GM13977 (cell line): ENCODE measurements at places on chromosomes 11 and 22.

DNA sequence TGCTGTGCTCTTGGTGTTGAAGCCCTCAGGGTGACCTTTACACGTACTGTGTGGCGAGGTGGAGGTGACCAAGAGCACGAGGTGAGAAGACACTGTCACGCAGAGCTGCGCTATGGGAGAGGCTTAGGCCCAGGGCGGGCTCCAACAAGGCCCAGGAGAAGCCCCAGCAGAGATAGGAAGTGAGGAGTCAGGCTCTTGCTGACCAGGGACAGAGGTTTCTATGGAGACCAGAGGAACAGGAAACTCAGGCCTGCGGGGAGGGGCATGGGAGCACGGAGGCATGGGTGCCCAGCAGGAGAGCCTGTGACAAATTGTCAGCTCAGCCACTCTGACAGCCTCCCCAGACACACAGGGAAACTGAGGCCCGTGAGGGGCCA lies 15.8 kb downstream of the DGKZ start:
- no peak for DNase-seq

GRCh38 chr11:76781046-76781801 lies 1.9 kb upstream of the TSKU start:
- no peak for DNase-seq

DNA sequence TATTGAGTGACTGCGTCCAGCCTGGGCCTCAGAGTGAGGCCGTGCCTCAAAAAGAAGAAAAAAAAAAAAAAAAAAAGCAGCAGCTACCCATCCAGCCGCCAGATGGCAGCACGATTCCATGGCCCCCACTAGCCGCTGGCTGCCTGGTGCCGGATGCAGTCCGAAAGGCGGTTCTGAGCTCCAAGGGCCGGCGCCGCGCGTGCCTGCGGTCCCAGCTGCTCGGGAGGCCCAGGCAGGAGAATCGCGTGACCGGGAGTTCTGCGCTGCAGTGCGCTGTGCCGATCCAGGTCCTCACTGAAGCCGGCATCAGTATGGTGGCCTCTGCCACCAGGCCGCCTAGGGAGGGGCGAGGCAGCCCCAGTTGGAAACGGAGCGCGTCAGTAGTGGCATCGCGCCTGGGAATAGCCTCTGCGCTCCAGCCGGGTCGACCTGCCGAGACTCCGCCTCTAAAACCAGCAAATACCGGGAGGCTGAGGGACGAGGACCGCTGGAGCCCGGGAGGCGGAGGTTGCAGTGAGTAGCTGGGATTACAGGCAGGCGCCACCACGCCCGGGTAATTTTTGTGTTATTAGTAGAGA lies 19.3 kb downstream of the SCARF2 start:
- DNase-seq, result peak; percentile 88

DNA sequence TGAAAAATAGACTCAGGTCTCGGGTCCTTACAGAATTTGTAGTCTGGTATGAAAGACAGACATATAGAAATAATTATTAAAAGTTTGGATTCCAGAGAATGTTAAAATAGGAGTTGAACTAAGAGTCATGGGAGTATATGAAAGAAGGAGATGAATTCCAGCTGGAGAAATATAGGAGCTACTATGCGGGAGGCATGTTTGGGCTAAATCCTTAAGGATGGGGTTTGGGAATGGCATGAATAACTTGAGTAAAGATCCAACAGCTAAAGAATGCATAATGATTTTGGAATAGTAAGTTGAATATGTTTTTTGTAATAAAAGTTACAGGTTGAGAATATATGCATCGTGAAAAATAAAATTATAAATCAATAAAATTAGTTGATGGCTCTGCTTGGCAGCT lies 129.4 kb upstream of the SLC5A12 start:
- no peak for DNase-seq

DNA sequence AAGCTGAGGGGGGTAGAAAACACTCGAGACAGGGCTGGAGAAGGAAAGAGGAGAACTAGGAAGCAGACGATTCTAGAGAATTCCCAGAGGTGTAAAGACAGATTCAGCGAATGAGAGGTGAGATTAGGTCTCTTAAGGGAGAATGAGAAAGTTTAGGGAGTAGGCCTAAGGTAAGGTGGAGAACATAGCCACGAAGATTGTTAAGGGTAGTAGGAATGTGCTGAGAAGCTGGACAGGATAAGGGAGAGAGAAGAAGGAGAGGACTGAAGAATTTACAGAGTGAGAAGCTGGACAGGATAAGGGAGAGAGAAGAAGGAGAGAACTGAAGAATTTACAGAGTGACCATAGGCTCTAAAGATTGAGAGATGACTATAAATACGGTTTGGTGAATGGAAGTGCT lies 908 bp downstream of the PPME1 start:
- DNase-seq, result no peak

DNA sequence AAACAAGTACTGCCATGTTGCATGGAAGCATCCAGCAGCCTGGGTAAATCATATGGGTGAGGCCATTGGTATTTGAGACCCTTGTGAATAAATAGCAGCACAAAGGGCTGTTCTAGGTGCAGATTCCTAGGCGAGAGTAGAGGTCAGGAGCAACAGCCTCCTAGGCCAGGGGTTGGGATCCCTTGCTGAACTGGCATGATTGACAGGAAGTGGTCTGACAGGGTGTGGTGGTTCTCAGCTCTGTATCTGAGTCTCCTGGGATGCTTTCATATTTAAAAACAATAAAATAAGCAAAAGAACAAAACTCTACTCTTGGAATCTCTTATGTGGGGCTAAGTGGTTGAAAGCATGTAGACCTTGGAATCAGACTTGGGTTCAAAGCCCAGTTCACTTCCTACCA lies 35.8 kb downstream of the INSC start:
- no peak for DNase-seq

DNA sequence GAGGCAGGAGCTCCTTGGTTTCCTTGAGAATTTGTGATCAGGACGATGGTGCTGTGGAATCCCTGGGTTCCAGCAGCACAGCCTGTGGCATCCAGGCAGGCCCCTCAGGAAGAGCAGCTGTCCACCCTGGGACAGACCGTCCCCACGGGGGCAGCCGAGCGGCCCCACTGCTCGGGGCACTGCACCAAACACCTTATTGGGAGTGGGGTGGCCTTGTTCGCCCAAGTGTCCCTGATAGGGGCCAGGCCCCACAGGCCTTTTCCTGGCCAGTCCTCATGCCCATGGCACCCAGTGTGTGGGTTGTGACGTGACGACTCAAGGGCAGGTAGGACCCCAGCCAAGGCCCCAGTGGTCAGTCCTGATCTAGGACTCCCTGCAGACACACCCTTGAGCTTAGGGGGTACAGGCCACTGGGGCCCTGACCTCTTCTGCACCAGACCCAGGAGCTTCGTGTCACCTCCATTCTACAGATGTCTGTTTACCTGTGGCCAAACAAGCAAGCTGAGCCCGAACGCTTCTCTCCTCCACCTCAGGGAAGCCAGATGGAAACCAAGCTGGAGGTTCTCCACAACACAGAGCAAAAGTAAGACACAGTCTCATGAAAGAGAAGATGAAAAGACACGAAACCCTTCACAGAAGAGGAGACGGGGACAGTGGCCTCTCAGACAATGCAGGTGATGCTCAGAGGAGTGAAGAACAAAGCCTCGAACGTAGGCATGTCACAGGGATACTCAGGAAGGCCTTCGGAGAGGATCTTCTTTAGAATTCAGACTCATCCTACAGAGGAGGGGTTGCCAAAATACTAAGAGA lies 1.6 kb upstream of the BRD1 start:
- DNase-seq, result no peak

DNA sequence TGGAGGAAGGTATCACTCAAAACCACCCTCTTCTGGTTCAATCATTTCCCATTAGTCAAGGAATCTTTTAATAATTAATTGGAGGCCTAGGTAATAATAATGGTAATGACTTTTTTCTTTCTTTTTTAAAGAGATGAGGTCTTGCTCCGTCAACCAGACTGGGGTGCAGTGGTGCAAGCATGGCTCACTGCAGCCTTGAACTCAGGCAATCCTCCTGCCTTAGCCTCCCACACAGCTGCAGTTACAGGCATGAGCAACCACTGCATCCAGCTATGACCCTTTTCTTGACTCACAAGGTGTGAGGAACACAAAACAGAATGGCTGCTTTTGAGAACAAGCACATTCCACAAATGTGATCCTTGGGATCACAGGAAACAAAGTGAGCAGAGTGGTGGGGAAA lies 3.6 kb downstream of the POLDIP3 start:
- DNase-seq, result no peak

GRCh38 chr11:80632156-80632555 lies 1191.3 kb upstream of the TENM4 start:
- DNase-seq, result no peak

DNA sequence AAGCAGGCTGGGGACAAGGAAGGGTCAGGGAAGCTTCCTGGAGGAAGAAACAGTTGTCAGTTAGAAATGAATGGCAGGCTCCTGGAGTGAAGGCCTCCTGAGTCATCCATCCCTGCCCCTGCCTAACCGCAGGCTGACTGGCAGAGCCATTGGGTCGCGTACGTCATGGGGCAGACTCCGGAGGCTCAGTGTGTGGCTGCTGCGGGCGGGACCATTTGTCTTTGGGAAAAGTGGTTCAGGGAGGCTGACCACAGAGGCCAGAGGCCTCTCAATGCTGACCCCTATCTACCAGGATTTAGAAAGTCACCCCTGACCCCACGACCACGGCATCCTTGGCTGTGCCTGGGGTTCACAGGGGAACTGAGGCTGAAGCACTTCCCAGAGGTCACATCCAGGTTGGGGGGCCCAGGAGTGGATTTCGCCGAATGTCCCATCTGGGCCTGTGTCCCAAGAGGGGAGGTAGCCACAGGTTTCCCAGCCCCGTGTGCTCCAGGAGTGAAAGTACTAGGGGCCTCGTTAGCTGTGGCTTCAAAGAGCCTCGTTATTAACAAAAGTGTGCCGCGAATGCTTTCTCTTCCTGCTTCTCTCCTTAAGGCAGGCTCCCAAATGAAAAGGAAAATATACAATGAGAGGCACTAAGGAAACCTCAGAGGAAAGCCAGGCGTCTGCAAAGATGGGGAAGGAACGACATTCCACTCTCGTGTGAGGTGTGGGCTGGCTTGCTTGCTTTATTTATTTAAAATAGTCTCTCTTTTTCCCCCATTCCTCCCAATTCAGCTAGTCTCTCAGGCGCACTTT lies 58.9 kb downstream of the FLRT1 start:
- no peak for DNase-seq
